Activated naive CD4-positive, alpha-beta T cell (primary cell): ENCODE measurements at places on chromosomes 16 and 17.

DNA sequence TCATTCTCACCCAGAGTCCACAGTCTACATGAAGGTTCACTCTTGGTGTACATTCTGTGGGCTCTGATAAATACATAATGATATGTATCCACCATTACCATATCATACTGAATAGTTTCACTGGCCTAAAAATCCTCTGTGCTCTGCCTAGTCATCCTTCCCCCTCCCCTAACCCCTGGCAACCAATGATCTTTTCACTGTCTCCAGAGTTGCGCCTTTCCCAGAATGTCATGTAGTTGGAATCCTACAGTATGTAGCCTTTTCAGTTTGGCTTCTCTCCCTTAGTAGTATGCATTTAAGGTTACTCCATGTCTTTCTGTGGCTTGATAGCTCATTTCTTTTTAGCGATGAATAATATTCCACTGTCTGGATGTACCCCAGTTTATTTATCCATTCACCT is 101.3 kb downstream of the NOG start:
- DNase-seq: no peak

DNA sequence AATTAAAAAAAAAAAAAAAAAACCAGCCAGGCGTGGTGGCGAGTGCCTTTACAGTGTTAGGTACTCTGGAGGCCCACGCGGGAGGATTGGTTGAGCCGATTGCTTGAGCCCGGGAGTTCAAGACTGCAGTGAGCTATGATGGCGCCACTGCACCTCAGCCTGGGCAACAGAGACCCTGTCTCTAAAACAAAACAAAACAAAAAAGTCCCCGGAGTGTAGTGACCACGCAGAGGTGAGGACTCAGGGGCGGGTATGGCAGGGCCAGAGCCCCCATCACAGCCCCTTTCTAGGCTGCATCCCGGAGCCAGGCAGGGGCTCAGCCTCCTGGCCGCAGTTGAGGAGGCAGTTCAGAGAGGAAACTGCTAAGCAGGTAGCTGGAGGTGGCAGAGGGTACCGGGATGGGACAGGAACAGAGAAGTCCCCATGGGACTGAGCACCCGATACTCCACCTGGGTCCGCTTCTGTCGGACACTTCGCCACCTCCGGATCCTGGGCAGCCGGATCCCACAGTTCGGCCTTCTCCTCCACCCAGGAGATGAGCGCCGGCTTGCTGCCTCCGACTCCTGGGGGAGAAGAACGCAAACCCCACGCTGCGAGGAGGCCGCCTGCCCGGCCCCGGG is 800 bp downstream of the ZNF747 start:
- no peak for DNase-seq

- DNase-seq: no peak
Measured at GRCh38 chr17:17774009-17774881, 62.5 kb downstream of the SREBF1 start.

- no peak for DNase-seq
Measured at GRCh38 chr17:77274096-77274845, 133.5 kb downstream of the SEC14L1 start.

GRCh38 chr16:2243781-2244180 is 7.5 kb downstream of the DNASE1L2 start:
- DNase-seq: no peak

GRCh38 chr16:50889746-50890145 is 147.9 kb downstream of the CYLD start:
- DNase-seq: no peak

GRCh38 chr17:1112875-1113274 is 66.9 kb downstream of the ABR start:
- no peak for DNase-seq

DNA sequence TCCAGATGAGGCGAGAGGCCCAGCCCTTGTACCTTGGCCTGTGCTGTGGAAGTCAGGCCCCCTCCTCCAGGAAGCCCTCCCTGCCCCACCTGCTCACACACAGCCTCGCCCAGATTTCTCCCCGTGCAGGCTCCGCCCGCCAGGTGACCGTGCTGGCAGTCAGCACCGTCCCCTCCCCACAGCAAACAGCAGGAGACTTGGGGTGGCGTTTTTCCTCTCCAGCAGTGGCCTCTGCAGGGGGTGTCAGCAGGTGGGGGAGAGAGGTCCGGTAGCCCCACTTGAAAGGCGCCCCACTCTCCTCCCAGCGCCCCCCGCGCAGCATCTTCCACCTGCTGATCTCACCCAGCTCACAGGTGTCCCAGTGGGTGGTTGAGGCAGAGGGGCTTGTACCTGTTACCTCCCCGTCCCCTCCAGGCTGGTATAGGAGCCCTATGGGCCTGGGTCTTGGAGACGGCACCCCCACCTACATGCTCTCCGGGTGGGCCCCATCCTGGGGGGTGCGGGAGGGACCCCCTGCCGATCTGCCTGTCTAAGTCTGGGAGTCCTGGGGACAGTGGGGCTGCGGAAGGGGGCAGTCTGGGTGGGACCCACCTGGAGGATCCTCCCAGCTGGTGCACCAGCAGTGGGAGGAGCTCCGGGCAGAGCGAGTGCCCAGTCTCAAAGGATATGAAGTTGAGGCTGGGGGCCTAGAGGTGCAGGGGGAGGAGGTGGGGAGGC is 4.2 kb upstream of the C1QTNF8 start:
- no peak for DNase-seq

GRCh38 chr16:2212362-2213324 is 2.0 kb upstream of the BRICD5 start:
- DNase-seq: no peak

GRCh38 chr17:64007838-64008282 is 9.7 kb downstream of the PRR29 start:
- DNase-seq: no peak

GRCh38 chr17:21368545-21369246 is 7.5 kb upstream of the KCNJ12 start:
- no peak for DNase-seq

DNA sequence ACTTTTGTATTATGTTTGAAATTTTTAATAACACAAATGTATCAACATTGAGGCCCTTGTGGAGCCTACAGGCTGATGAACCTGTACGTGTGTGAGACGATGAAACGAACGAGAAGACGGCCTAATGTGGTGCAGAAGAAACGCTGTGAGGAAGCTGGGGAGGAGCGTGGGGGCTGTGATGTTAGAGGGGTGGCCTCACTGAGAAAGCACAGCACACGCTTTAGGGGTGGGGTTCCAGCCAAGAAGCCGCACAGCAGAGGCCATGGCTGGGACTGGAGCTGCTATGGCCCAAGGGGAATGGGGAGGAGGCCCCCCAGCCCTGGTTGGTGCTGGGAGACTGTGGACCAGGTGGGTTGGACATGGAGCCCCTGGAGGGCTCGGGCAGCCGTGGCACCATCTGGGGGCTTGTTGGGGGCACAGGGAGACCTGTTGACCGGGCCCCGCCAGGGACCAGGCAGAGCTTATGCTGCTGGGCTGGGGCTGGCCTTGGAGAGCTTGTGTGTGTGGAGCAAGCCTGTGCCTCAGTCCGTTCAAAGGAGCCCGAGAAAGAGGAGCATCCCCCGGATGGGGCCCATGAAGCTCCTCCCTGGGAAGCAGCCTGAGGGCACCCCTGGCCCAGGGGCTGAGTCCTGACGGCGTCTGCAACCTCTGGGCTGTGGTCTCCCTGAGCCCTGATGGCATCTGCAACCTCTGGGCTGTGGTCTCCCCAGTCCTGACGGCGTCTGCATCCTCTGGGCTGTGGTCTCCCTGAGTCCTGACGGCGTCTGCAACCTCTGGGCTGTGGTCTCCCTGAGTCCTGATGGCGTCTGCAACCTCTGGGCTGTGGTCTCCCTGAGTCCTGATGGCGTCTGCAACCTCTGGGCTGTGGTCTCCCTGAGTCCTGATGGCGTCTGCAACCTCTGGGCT is 44.7 kb downstream of the METRNL start:
- DNase-seq: no peak

DNA sequence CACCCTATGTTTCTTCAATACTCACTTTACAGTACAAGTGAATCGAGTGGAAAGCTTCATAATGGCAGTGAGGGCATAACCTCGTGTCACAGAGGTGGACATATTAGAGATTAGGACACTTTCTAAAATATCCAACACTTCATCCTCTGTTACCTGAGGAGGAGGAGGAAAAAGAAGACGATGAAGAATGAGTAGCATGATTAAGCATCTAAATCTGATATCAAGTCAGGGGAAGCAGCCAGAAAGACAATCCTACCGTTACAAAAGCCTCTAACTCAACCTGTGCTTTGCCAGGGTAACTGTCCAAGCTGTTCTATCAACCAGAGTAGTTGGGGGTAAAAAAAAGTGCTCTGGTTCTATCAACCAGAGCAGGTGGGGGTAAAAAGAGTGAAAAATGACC is 23.7 kb upstream of the PHLPP2 start:
- no peak for DNase-seq

DNA sequence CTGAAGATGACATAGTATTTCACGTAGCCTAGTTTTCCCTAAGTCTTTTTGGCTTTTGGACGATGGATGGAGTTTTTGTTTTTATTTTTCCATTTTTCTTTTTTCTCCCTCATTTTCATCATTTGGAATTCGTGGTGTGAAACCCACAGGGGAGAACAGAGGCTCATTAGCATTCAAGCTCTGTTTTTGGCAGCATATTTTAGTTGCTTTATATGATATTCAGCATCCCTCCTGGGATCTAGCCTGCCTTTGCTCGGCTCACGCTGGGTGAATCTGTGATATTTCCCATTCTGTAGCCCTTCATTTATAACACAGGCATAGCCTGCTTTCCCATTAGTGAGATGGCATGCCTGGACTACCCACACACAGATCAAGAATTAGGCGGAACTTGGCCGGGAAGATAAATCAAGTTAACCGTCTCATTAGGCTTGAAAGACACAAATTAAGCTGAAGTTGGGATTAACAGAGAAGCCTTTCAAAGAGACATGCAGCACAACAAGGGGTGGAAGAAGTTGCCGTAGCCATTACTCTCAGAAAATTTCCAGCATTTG is 20.1 kb upstream of the CLEC19A start:
- DNase-seq: no peak

DNA sequence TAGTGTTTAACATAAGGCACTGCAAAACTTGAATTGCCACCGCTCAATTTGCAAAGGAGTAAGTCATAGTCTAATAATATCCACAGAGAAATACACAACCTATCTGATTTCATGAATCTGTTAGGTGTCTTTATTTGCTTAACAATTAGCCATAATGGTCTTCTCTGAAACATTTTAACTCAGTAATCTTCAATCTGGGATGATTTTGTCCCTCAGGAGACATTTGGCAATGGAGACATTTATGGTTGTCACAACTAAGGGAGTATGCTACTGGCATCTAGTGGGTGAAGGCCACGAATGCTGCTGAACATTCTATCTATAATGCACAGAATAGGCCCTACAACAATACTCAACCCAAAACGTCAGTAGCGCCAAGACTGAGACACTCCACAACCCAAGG is 4.3 kb downstream of the UBE2G1 start:
- no peak for DNase-seq

GRCh38 chr16:72818236-72818845 is 229.6 kb downstream of the ZFHX3 start:
- DNase-seq: no peak

GRCh38 chr16:600781-601180 is 10.9 kb downstream of the RAB40C start:
- no peak for DNase-seq

DNA sequence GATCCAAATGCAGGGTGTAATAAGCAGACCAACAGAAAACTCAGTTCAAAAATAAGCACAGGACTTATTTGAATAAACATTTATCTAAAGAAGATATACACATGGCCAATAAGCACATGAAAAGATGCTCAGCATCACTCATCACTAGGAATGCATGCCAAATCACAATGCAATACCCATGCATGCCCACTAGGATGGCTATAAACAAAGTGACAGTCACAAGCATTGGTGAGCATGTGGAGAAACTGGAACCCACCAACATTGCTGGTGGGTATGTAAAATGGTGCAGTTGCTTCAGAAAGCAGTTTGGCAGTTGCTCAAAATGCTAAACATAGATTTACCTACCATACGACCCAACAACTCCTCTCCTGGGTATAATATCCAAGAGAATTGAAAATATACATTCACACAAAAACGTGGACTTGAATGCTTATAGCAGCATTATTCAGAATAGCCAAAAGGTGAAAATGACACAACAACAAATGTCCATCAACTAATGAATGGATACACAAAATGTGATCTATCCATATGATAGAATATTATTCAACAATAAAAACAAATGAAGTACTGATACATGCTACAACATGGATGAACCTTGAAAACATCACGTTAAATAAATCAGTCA is 20.1 kb downstream of the UBE2O start:
- no peak for DNase-seq

DNA sequence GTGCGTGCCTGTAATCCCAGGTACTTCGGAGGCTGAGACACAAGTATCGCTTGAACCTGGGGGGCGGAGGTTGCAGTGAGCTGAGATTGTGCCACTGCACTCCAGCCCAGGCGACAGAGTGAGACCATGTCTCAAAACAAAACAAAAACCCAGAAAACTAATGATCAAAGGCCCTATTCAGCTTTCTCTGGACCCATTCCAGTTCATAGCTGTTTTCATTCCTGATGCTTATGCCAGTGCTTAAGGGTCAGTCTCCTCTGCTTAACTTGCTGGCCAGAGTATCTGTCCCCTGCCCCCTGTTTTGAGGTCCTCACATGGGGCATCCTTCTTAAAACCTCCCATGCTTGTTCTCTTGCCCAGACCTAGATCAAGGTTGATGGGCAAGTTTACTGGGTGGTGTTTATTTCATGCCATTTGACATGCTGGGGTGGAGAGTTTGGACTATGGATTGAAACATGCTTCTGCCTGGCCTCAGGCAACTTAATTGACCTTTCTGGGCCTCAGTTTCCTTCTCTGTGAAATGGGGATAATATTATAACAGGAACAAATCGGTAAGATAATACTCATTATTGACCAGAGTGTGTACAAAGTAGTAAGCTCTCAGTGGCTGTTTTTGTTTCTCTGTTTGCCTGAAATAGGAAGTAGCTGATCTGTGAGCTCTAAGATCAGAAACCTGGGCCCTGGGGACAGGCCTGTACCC is 369.8 kb downstream of the CPPED1 start:
- no peak for DNase-seq

DNA sequence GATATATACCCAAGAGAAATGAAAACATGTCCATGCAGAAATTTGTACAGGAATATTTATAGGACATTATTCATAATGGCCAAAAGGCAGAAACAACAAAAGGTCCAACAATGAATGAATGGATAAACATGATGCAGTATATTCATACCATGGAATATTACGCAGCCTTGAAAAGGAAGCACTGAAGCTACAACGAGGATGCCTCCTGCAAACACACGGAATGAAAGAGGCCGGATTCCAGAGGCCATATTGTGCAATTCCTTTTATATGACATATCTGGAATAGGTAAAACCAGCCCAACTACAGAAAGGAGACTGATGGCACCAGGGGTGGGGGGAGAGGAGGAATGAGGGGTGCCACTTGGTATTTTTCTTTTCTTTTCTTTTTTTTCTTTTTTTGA is 14.5 kb upstream of the CHMP6 start:
- DNase-seq: no peak
